Kidney (tissue), 22 donors: ENCODE measurements at places on chromosomes 12 and 14.

GRCh38 chr14:79540394-79540793 is 670.9 kb downstream of the DIO2 start:
- DNase-seq, result no peak

DNA sequence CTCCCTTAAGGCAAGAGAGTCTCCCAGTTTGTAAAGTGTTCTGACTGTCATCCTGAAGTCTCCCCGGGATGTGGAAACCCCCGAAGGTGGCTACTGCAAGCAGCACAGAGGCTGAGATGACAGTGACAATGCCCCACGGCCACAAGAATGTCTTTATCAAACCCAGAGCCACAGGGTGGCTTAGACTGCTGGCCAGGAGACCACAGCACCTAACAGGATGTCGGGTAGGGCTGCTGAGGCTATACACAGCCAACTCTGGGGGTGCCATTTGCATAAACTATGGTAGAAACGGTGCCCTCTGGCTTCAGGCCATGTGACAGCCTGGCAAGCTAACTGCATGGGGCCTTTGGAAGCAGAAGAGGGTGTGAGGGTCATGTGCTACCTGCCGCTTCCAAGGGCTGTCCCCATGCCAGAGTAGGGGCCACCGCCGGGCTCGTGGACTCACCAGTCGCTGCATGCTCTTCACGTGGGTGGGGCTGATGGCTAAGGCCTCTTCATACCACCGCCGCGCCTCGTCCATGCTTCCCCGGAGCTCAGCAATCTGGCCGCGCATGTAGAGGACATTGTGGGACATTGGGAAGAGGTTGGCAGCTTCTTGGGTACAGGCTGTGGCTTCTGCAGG is 180.9 kb downstream of the CALM1 start:
- no peak for DNase-seq

DNA sequence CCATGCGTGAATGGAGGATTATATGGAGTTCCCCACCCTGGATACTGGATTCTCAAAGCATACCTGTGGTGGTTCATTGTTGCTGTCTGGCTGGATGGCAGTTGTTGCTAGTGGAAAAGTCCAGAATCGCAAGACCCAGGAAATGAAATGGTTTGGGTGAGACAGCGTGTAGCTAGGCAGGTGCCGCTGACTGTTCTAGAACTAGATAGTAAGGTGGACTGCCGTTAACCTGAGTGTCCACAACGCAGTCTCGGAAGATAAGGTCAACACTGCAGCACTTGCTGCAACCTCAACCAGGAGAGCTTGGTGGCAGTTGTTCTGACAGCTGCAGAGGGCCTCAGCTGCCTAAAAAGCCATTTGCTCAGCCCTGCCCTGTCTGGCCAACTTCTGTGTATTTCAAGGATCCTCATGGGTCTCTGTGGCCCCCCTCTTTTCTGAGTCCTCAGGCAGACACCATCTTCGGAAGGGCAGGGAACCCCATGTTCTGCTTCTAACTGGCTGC is 15.5 kb upstream of the IRF2BPL start:
- DNase-seq, result no peak

GRCh38 chr14:106459971-106460730 is 933.8 kb downstream of the TMEM121 start:
- no peak for DNase-seq

DNA sequence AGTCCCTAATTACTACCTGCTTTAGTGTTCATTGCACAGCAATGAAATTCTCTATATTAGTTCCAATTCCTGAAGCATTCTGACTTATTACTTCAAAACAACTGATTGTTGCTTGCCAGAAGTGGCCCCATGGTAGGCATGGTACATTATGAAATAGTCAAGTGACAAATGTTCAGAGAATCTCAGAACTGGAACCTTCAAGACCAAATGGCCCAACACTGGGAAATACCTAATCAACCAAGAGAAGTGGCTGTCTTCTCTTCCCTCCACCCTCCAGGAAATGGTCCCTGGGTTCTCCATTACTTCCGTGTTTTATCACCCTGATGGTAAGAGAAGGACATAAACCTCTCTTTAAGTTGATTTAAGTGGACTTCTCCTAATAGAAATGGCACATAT is 49.9 kb downstream of the ITPR2 start:
- DNase-seq, result no peak

GRCh38 chr12:57887631-57888408 is 41.3 kb upstream of the CTDSP2 start:
- DNase-seq, result no peak

- DNase-seq, result no peak
Observed at GRCh38 chr14:23378612-23379220, 1.9 kb downstream of the CMTM5 start.

DNA sequence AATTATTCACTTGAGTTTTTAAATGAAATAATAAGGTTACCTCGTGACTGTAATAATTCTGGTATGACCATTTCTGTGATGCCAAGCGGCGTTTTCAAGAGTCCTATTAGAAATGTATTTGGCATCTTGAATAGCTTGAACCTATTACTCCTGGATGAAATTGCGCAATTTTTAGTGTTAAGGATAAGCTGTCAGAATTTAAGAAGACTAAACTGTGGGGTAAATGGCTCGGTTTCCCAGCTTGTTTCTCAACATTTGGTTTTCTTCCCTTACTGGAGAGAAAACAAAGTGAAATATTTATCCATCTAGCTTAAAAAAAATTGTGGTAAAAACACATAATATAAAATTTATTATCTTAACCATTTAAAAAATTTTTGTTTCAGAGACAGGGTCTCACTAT is 26.8 kb downstream of the PCNX1 start:
- no peak for DNase-seq

DNA sequence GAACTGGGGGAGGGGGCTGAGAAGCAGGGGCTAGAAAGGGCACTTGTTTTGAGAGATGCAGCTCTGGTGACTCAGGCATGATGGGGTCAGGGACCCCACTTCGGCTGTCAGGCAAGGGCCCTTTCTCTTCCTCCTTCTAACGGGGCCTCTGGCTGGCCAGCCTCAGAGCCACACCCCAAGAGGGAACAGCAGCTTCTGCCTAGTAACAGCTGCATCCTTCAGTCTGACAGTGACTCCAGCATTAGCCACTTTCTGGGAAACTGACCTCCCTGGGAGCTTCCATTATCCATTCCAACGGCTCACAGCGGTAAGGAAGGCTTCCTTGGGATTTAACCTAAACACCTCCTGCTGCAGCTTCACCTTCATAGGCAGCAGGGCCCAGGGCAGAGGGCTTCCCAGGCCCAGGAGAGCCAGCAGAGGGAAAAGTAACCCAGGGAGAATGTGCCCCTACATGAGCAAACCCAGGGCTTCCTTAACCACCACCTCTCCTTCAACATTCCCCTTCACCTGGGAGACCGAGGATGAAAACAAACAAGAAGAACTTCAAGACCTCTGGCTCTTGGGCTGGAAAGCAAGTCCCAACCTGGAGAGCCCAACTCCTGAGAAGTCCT is 2.7 kb downstream of the NCKAP5L start:
- DNase-seq, result no peak

DNA sequence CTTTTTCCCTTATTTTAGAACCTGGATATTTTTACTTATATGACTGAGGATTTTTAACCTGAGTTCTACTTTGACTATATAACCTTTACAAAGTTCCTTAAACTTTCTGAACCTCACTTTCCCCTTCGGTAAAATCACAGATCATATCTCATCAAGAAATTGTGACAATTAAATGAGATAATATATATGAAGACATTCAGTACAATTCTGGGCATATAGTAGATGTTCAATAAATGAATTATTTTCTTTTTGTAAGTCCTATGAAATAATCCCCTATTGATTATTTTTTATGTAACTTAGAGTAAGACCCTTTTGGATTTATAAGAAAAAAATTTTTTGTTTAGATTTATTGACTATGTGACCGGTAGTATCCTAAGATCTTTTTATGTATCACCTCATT is 17.6 kb upstream of the FAM177A1 start:
- no peak for DNase-seq

- no peak for DNase-seq
Observed at GRCh38 chr12:88431246-88431645, 149.0 kb downstream of the KITLG start.

GRCh38 chr14:71240171-71240570 is 332.9 kb downstream of the PCNX1 start:
- DNase-seq, result no peak

GRCh38 chr12:31662176-31662849 is 2.8 kb downstream of the ETFBKMT start:
- no peak for DNase-seq

GRCh38 chr12:6444704-6445688 is at the start of gene CD27:
Gene CD27 (plus strand): TSS chr12:6444955. CDS start chr12:6445096, 141 bp downstream.
- no peak for DNase-seq

GRCh38 chr12:4700621-4701026 is 19.6 kb upstream of the GALNT8 start:
- peak; percentile 80 for DNase-seq

DNA sequence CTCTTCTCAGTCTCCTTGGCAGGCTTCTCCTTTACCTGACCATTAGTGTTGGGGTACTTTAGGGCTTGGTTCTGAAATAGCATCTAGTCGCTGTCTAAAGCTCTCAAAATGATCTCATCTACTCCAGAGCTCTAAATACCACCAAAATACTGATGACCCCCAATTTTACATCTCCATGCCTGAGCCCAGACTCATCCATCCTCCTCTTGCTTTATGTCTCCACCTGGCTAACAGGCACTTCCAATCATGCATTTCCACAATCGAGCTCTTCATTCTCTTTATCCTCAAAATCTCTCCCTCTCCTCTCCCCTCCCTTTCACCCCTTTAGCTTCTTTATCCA is 40.5 kb upstream of the PTGR2 start:
- DNase-seq, result no peak

- no peak for DNase-seq
Observed at GRCh38 chr14:72801836-72802587, 91.9 kb downstream of the DPF3 start.

GRCh38 chr14:37063467-37064240 is 108.8 kb downstream of the SLC25A21 start:
- DNase-seq, result no peak

- DNase-seq, result no peak
Observed at GRCh38 chr14:88668448-88669116, 105.7 kb downstream of the ZC3H14 start.

- DNase-seq, result peak; percentile 51
Observed at GRCh38 chr12:128644664-128645296, 179.0 kb downstream of the SLC15A4 start.

DNA sequence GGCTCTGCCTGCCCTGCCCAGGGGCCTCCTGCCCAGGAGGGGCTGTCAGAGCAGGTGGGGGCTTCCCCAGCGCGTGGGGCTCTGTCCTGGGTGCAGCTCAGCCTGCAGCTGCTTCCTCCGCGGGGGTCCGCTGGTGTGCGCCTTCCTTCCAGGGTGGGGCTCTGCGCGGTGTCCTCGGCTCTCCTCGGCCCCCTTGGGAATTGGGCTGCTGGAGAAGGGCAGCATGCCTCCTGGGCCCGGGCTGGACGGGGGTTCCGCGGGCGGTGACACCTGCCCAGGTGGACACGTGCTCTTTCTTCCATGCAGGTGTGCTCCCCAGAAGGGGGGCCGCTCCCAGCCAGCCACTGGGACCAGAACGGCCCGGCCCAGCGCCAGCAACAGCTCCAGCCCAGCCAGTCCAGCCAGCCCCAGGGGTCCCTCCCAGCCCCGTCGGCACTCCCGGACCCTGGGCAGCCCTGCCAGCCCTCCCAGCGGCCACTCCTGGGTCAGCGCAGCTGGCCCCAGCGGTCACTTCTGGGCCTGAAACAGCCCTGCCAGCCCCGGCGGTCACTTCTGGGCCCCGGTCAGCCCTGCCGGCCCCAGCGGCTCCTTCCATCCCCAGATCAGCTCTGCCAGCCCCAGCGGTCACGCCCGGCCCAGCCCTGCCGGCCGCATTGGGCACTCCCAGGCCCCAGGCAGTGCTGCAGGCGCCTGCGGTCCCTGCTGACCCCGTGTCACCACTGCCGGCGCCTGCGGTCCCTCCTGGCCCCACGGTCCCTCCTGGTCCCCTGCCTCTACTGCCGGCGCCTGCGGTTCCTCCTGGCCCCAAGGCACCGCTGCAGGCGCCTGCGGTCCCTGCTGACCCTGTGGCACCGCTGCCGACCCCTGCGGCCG is 19.1 kb downstream of the FBRSL1 start:
- no peak for DNase-seq

DNA sequence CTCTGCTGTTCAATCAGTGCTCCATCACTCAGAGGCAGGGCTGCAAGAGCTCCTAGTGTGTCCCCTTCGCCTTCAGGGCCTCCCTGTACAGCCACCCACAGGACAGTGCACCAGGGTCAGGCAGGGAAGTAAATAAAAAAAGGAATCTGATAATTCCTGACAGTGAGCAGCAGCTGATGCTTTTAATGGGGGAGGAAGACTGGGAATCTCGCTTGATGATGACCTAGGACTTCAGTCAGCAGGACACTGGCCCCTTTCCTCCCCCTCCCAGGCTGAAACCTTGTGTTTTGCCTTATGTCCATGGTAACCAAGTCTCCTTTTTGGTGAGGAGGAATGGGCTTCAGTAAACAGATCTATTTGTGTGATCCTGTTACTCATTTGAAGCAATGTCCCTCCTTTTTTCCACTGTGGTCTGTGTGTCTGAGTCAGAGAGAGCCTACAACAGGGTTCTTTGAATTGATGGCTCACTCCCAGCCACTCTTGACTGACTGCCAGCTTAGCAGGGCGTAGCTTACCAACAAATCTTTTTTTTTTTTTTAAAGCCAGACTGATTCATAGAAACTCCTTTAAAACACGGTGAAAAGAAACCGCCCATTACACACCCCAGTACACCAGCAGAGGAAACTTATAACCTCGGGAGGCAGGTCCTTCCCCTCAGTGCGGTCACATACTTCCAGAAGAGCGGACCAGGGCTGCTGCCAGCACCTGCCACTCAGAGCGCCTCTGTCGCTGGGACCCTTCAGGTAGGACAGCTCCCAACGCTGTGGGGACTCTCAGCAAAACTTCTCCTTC is at the start of gene EMP1:
TSS of gene EMP1 (plus strand) at position 597 of the 792 bp plus-strand sequence. CDS start 14,785 bp downstream, outside the sequence.
- peak; percentile 96 for DNase-seq

DNA sequence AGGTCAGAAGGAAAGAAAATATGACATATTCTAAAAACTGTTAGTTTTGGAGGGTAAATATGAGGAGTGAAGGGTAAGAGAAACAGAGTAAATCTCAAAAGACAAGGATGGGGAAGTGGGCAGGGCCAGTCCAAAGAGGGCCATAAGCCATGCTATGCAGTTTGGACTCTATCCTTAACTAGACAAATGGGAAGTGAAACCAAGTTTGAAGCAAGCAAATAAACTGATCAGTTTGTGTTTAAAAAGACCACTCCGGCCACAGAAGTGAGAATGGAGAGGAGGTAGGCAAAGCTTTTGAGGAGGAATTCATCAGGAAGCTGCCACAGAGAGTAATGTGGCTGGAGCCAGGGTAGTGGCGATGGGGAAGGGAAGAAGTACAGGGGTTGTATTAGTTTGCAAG is 37.5 kb upstream of the DAAM1 start:
- no peak for DNase-seq

- DNase-seq, result peak; percentile 92
Observed at GRCh38 chr12:132356691-132357622, 27.6 kb upstream of the GALNT9 start.

GRCh38 chr12:127280393-127281275 is 986.3 kb upstream of the TMEM132C start:
- DNase-seq, result peak; percentile 56
